ENCODE measurements at places on chromosomes 7 and 10.
A peak's percentile ranks its signal among the peaks of the same experiment; 100 is the strongest.

DNA sequence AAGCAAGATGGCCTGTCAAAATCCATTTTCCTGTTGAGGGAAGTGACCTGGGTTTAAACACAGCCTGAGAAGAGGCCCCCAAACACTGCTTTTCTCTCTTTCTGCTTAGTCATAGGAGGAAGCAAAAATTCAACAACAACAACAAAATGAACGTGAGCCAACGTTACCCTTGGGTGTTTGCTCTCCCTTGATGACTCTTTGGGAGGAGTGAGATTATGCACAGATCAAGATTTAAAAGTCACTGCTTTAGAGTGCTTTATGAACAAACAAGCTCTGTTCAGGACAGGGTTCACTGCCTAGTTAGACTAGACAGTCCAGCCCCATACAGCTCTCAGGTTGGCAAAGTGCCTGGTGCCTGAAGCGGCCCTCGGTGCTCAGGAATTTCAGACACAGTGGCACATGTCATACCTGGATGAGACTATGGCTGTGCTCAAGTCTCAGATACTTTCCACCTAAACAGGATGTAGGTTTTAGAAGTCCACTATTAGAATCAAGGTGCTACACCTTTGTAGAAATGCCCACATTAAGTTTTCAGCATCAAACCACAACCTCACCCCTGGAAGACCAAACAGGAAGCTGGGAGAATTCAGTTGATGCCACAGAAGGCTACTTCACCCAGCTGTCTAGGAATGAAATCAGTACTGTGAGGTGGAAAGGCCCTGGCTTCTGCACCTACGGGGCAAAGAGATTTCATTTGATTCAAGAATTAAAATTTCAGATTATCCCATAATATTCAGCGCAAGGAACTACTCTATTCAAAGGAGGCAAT is 38.7 kb downstream of the DENND11 start:
- DNase-seq: peak; percentile 27

- DNase-seq: no peak
Measured at GRCh38 chr10:100996678-100997359, 2.8 kb upstream of the LZTS2 start.

DNA sequence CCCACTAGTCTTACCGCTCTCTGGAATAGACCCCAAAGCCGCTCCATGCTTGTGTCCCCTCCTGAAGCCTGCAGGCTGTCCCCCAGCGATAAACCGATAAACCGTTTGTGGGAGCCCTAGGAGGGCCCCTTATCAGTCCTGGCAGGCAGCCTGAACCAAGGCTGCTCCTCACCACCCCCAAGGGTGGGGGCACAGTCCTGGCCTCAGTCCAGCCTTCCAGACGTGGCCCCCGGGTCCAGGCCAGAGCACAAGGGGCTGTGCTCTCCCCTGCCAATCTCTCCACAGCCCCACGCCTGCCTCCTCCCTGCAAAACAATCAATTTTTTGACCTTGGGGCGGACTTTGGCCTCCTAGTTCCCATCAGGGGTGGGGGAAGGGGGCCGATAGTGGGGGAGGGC is at the start of gene TFR2:
TSS of gene TFR2 (minus strand) at position 90 of the 397 bp plus-strand sequence. CDS start at position 47, 43 bp downstream.
- no peak for DNase-seq

GRCh38 chr7:15219758-15220157 is 317.2 kb upstream of the DGKB start:
- no peak for DNase-seq

DNA sequence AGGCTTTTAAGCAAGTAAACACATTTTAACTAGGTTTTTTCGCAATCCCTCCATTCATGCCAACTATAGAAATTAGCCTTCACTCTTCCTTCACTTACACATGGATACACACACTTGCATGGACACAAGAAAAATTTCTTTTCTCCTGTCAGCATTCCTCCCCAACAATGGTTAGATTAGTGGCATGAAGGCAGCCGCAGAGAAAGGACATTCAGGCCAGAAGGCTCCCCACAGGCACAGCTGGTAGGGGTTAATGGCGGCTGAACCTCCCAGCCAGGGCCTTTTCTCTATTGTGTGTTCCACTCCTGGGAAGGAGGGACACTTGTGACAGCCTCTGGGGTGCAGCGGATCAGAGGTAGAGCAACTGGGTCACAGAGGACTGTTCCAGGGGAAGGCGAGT is 255.0 kb upstream of the SP8 start:
- DNase-seq: no peak

DNA sequence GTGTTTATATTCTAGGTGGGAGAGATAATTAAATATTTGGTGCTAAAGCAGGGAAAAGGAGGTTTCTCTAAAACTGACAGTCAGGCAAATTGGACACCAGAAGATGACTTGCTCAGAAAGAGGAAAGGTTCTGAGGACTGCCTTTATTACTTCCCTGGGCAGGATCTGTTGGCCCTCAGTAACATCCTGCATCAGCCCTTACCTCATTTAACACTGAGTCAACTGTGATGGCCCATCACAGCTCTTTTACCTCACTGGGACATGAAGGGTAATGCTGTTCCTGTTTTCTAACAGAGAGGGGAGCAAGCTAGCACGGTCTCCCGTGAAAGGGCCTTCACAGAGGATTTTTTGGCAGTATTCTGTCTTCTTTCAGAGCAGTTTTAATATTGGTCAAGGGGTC is 12.0 kb downstream of the PPP1R17 start:
- DNase-seq: peak; percentile 88

- DNase-seq: peak; percentile 64
Measured at GRCh38 chr10:132516771-132517725, 20.5 kb upstream of the INPP5A start.

DNA sequence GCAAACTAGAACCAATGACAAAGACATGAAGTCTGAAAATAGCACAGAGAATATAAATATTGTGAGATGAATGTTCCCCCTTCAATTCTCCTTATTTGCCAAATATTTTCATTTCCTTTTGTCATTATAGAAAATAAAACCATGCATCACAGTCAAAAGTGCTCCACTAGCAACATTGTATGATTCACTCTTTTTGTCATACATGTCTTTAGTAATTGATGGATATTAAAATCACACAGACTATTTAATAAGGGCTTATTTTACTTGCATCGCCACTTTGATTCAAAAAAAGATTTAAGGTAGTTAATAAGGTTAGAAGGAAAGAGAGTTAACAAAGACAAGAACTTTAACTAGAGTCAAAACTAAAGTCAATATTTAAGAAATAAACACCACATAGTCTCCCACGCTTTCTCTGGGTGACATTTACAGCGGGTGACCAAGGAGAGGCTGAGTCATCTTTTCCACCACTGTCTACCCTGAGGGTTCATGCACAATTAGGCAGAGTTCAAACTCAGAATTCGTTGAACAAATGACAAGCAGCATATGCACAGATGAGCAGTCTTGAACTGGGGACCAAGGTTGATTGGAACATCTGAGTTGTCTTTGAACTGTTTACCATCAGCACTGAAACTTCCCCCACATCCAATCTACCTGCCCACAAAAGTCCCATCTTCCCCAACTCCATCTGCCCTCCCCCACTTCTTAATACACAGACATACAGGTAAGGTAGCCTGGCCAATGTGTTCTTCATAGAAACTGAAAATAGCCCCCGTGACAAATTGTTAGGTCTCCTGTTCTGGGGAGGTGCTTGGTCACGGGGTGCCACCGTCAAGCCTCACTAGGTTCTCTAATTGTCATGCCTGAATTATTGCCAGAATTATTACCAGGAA is 42.5 kb downstream of the C7orf25 start:
- DNase-seq: no peak

DNA sequence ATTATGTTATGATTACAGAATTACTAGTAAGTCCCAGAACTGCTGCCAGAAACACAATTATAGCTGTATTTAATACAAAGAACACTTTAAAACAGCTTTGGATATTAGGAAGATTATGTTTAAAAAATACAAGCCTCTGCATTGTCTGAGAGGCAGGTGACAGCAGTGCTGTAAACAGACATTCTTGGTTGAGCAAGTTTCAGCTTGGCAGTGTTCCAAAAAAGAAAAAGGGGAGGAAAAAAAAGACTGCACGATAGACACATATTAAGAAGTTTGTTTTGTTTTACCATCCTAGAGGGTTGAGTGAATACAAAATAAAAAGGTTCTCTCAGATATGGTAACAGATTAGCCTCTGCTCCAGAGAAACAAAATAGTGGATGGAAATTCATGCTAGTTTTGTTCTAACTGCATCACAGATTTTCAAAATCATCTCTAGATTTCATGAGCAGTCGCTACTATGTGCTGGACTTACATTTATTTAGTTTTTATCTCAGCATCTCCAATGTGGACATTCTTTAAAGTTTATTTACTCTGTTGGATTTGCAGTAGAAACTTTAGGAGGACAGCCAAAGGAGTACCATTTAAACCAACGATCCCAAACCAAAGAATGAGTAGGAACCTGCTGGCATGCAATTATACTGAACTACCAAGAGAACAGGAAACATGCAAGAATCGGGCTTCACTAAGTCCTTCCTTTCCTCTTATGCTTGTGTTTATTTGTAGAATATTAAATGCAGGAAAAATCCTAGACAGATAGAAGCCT is 9.0 kb downstream of the FAM204A start:
- no peak for DNase-seq

- no peak for DNase-seq
Measured at GRCh38 chr10:121113385-121113696, 262.2 kb downstream of the WDR11 start.

DNA sequence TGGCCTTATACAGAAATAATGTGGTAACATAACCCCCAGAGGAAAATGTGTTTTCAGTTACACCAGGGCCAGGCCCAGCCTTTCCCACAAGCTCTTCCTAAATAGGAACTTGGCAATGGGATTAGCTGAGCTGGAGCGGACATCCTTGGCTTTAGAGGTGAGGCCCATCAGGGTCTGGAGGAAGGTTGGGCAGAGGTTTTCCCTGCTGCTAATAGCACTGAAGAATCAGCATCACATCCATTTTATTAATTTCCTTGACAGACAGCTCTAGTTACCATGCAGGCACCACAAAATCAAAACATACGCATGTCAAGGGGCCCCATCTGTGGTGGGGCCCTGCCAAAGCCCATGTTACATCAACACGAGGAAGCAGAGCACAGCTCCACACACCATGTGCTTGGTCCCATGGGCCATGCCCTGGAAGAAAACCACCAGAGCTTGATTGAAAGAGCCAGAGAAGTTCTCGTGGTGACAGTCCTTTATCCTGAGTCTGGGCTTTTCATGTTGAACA is 566.6 kb downstream of the KCNMA1 start:
- no peak for DNase-seq

Measured in CD14-positive monocyte (primary cell).